ENCODE measurements at places on chromosomes 3 and 15.

DNA sequence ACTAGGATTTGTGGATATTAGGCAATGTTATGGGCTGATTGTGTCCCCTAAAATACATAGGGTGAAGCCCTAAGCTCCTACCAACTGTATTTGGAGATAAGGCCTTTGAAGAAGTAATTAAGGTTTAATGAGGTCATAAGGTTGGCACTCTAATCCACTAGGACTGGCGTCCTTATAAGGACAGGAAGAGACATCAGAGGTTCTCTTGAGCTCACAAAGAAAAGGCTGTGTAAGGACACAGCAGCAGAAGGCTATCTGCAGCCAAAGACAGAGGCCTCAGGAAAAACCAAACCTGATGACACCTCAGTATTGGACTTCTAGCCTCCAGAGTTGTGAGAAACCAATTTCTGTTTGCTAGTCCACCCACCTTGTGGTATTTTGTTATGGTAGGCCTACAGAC lies 416.7 kb downstream of the ZBTB20 start:
- DNase-seq: no peak

DNA sequence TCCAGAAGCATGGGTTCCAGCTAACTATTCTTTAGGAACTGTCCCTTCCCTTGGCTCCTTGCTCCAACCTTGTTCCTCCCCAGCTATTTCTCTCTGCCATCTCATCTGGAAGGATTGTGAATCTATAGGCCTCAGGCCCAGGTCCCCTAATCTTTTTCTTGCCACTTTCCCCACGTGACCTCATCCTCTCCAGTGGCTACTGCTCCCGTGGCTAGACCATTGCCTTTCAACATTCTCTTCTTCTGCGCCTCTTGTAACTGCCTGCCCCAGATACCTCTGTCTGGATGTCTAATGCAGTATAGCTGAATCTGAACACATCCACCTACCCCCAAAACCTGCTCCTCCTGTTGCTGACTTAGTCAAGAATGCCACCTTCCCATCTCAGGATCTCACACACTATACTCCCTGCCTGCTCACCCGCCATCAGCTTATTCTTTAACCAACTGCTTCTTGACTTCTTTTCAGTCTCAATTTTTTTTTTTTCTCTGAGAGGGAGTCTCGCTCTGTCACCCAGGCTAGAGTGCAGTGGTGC lies 5.2 kb downstream of the GPX1 start:
- DNase-seq: no peak

DNA sequence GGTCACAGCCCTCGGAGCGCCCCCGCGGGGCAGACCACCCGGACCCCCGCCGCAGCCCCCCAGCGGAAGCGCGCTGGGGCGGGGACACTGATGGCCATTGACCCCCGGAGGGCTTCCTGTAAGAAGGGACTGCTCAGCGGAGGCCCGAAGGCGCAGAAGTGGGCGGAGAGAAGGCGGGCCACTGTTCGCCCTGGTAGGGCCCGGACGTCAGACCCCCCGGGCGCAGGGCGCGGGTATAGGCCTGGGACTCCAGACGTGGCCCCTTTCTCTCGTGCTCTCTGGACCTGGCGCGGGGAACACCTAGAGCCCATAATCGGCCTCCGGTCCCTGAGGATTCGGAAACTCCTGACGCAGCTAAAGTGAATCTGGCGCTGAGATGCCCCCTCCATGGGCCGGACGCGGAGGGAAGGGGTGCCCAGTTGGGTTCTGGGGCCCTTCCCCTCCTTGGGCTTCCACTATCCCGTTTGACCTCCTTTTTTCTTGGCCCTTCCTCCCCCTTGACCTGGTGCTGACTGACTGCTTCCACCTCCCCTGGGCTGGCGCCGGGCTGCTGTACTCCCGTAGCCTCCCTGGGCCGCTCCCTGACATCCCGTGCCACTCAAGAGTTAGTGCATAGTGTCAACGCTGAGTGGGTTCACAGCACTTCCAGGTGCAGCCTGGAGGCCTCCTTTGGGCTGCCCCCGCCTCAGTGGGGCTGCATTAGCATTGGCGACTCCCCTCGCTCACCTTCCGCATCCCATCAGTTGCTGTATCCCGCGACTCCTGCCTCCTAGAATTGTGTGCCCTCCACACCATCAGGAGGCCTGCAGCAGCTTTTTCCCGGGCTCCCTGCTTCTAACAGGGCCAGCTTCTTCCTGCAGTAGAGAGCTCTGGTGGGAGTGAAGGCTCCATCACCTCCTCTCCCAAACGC lies 694 bp downstream of the ABTB1 start:
- no peak for DNase-seq

- no peak for DNase-seq
Measured at GRCh38 chr3:140319739-140320138, 358.1 kb upstream of the TRIM42 start.

- DNase-seq: no peak
Measured at GRCh38 chr15:68734881-68735280, 85.8 kb downstream of the ANP32A start.

DNA sequence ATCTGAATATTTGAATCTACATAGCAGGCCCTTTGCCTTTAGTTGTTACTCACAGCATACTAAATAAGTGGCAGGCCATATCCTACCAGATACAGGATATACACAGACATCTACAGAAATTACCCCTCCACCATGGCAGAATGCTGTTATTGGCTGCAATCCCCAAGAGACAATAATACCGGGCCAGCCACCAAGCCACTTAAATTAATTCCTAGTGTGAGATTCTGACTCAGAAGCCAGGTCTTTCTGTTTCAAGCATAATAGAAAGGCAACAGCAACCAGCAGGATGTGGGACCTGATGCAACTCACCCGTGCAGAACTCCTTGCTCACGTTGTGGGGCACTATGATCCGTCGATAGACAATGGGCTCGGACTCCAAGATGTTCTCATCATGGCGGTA lies 39.8 kb downstream of the CLK3 start:
- no peak for DNase-seq
